ENCODE measurements at places on chromosomes 5 and 9.

DNA sequence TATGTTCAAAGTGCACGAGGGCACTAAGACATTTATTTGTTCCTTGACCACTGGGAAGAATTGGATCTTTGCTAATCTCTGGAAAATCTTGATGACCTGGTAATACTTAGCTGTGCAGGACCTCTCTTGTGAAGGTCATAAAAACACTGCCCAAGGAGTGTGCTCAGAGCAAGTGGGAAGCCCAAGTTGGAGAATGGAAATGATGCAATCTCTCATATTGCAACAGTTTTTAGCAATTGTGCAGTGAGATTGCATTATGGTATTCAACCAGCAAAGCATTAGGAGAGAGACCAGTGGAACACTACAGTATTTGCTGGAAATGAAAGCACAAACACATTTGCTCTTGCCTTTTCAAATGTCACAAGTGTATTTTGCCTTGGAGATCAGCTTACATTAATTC is 34.5 kb downstream of the TXNDC8 start:
- DNase-seq: no peak

- DNase-seq: no peak
Measured at GRCh38 chr5:7039074-7039473, 325.8 kb downstream of the TENT4A start.

DNA sequence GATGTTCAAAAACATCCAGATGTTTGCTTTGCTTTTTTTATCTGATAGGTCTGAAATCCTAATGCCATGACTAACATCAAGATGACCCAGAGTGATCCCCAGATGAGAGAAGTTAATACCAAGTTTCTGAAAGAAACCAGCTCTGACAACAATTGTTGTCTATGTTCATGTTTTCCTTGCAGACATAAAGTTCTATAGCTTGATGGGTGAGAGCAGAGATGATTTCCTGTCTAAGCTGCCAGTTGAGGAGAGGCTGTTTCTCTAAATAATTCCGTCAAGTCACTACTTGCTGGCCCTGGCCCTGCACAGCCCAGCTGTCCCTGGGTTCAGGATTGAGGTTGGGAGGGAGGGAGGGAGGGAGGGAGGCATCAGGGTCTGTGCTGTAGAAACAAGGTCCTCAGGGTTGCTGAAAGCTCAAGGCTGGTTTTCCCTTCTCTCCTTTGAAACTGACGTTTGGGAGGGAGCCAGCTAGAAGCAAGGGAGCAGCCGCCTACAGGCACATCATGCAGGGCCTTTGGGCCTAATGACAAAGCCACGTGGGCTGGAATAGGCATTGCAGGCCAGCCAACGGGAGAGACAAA is 3.9 kb downstream of the SPARC start:
- no peak for DNase-seq

- no peak for DNase-seq
Measured at GRCh38 chr5:38777111-38777510, 68.7 kb upstream of the OSMR start.

DNA sequence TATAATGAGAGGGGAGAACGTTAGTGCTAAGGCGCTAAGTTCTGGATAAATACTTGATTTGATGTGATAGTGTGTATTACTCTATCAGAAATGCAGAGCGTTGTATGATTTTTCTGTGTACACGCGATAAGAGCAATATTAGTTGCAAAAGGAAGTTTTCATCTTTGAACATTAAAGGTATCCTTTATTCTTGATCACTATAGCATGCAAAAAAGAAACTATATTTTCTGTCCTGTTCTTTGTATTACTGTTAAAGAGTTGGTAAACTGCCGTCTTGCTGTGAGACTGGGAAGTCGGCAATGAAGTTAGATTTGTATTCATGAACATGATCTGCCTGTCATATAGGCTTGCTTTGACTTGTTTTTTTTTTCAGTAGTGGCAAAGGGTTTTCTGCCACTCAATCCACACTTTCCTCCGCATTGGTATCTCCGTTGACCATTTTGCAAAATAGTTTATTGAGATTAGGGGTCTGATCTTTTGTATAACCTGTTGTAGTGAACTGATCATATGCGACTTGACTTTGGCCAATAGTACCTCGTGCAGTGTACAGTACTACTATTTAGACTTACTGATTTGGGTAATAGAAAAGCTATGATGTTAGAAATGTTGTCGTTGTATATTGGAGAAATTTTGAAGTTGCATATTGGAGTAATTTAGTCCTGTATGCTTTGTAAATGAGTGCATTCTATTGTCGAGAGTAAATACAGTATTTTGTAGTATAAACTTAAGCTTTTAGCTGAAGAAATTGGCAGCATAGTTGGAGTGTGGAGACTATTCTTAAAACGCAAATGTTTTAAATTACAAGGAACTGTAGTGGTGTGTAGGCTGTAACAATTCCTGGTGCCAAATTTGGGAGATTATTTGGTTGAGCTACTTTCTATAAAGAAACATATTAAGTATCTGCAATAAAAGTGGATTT is 1.7 kb downstream of the DENND4C start:
- DNase-seq: no peak

DNA sequence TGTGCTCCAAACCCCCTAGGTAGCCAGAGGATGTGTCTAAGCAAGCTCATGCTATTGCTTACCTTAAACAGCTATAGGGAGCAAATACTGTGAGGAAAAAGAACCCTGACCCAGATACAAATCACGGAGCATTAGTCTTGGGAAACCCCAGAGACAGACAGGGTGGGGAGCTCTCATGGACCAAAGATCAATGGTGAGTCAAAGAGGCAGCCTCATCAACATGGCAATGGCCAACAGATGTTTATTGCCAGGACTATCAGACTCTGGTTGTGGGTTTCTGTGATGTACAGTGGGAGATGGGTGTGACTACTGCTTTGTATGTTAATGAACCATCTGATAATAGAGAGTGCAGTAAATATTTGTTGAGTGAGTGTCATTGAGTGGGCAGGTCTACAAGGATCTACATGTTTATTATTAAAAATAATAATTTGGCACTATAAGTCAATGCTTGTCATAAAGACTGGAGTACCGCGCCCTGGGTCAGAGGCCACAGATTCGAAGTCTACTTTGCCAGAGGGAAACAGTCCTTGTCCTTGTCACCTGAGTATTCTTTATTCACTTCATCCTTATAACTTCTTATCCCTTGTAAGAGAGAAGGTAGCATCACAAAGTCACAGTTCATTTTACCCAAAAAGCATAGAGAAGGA is 56.5 kb upstream of the RAI14 start:
- DNase-seq: no peak

DNA sequence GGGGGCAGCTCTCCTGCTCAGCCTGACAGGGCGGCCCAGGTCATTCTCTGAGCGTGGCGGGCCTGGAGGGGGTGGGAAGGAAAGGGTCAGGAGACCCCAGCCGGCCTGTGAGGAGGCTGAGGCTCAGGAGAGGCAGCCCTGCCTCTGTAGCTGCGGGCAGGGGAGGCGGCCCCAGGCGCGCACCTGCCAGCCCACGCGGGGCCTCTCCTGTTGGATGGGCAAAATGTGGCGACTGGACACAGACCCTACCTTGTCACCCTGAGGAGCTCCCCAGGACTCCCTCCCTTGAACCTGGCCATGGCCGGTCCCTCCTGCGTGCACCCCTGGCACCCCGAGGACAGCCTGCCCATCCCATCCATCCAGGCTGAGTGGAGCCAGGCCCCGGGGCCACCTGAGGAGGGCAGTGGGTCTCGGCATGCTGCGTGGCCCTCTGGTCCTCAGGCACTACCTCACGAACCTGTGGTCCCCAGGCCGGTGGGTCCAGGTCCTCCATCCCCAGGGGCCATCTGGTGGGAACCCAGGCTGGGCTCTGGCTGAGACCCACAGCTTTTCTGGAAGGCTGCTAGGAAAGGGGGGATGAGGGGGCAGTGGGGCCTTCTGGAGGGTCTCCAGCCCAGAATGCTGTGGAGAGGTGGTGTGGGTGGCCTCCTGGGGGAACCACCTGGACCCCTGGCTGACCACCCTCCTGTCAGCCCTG is 15.1 kb upstream of the NRARP start:
- no peak for DNase-seq

DNA sequence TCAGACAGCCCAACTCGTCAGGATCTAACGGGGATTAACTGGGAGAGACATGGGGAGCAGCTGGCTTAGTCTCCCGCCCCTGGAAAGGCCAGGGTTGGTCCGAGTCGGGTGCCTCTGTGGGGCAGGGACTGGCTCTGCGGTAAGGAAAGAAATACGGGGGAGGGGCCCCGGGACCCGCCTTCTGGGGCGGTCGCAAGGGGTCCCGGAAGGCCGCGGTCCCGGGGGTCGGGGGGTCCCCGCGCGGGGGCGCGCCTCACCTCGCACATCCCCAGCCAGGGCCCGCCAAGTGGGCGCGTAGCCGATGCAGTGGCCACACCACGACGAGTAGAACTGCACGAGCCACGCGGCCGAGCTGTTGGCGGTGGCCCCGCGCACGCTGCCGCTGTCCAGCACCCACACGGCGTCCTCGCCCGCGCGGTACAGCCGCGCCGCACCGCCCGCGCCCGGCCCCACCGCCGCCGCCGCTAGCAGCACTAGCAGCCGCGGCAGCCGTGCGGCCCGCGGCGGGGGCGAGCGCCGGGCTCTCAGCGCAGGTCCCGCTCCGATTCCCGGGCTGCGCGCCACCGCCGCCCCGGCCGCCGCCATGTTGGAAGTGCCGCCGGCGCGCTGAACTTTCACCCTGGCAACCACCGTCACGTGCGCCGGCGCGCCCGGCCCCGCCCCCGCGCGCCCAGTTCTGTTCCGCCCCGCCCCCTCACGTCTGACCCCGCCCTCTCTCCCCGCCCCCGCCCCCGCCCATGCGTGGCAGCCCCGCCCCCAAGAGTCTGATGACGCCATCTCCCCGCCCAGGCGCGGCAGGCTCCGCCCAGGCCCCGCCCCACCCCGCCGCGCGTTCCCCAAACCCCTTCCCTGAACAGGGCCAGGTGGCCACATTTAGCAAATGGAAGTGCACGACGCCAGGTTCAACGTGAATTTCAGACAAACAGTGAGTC is at the start of gene QSOX2:
TSS of gene QSOX2 (minus strand) at position 594 of the 932 bp plus-strand sequence. CDS start at position 585, 9 bp downstream.
- DNase-seq: peak; percentile 53

- DNase-seq: no peak
Measured at GRCh38 chr5:17995997-17996396, 361.7 kb downstream of the TAF11L14 start.

GRCh38 chr5:19229179-19229835 is 758.7 kb downstream of the CDH18 start:
- DNase-seq: no peak

GRCh38 chr5:157819502-157820115 is 39.3 kb downstream of the CLINT1 start:
- DNase-seq: no peak

DNA sequence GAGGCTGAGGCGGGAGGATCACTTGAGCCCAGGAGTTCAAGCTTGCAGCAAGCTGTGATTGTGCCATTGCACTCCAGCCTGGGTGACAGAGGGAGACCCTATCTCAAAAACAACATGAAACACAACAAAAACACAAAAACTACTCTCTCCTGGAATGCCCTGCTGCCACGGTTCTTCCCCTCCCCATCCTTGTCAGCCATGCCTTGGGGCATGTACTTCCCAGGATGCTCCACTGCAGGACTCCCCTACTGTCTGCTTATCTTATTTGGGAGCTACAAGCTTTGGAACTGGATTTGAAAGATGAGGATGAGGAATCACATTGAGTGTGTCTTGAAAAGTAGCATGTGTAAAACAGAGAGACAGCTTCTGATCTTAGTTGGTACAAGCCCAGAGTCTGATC is 40.1 kb upstream of the KIAA1958 start:
- no peak for DNase-seq

DNA sequence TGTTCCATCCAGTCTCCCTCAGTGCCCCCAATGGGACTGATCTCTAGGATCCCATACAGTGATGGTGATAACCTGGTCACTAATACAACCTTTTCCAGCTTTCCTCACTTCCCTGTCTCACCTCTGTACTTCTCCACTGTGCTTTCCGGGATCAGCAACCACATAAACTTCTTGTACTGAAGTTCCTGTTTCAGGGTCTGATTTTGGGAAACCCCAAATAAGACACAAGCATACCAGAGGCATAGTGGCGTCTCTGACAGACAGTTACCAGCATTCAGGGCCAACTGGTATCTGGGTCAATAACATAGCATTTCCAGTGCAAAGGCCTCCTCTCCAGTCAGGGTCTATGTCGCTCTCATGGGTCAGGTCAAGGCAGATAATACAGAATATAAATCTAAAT is 64.3 kb downstream of the GLDC start:
- DNase-seq: no peak

- DNase-seq: peak; percentile 62
Measured at GRCh38 chr9:91193658-91194391, 167.9 kb downstream of the AUH start.

DNA sequence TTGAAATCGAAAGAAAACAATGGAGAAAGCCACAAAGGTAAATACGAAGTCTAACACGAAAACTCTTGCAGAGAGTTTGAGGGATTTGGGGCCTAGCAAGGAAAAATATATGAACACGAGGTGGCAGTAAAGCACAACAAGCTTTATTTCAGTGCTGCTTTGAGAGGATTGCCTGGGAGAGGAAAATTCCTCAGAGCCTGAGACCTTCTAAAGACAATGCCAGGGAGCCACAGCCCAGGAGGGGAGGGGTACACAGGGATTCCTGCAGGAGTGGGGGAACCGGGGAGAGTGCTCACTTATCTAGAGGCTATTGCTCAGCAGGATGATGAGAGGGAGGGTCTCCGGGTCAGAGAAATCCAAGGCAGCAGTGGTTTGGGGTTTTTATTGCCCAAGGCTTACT is 134.9 kb upstream of the ADCY2 start:
- DNase-seq: no peak

- DNase-seq: no peak
Measured at GRCh38 chr9:24381205-24381604, 164.5 kb downstream of the IZUMO3 start.

DNA sequence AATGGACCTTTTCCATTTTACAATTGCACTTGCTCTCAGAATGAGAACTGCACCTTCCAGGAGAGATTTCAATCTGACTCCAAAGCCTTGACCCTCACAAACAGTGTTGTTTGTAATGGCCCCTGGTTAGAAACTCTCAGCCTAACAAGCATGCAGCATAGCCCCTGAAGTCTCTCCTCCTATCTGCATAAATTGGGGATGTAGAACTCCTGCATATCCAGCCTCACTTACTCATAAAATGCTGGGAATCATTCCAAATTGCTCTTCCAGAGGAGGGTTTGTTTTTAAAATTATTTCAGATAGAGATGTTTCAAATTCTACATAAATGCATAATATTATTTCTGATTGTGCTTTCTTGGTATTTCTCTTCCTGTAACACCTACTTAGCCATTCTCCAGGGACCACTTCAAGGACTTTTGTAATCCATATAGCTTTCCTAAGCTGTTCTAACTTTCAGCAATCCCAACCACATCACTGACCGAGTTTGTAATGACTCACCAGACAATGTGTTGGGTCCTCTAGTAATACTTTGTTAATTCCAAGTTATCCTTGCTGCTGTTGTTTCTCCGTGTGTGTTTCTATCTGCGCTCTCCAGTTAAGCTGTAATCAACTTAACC is 143.8 kb upstream of the CCDC152 start:
- DNase-seq: no peak

GRCh38 chr5:156984064-156984463 is 21.0 kb upstream of the TIMD4 start:
- DNase-seq: no peak

DNA sequence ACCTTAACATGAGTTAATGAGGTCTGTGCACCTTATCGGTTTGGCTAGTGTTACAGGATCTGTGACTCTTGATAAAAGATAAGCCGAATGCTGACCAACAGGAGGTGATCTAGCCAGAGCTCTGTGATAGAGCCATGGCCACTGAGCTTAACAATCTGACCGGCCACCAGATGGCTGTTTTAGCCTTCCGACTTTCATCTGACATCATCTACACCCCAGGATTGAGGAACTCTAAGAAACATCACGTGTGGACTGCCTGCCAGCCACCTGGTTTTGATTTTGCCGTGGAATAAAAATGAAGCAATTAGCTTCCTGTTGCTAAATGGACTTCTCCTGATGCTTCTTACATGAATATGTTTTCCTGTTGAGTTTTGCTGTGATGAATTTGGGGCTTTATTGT is 281.3 kb downstream of the CEMIP2 start:
- DNase-seq: no peak

Measured in left renal cortex interstitium (tissue), 4 donors.